ENCODE measurements at places on chromosomes 3 and 15.

DNA sequence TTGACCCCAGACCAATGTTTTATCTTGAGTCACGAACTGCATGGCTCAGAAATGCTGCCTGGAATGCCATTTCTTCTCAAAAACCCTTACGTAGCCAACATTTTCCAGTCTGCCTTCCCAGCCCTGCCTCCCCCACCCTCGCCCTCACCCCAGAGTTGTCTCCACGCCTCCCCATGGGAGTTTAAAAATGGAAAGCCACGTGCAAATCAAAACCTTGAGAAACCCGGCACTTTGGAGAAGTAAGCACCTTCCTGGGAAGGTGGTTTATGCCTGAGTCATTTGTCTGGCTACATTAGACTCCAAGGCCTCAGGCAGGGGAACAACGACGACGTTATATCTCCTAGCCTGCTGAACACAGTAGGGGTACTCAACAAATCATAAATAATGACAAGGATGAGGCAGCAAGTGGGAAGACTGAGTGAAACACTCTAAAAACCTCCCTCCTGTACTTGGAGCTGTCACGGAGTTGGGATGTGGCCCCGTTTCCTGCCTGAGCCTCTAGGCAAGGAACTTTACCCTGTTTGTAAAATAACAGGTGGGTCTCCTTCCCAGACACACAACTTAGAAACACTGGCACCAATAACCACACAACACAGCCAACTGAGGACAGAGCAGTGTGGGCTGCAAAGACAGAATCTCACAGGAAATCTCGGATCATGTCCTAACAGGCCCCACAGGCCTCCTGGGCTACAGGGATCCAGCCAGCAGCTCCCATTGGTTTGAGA lies 179.1 kb downstream of the NTRK3 start:
- DNase-seq: no peak

DNA sequence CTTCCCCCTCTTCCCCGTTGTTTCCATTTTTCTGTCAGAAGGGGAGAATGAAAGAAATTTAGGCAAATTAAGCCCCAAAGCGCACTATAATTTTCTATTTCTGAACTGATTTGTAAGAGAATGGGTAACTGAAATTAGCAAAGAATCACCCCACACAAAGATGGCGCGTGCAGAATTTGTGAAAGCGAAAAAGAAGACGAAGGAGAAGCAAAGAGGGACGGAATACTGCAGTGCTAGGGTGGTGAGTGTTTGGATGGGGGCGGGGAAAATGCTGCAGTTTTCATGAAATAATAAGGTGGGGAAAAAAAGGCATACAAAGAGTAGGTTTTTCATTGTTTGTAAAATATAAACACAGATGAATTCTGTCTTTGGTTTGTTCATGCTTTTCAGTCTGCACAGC lies 4.6 kb upstream of the CTNNB1 start:
- no peak for DNase-seq

DNA sequence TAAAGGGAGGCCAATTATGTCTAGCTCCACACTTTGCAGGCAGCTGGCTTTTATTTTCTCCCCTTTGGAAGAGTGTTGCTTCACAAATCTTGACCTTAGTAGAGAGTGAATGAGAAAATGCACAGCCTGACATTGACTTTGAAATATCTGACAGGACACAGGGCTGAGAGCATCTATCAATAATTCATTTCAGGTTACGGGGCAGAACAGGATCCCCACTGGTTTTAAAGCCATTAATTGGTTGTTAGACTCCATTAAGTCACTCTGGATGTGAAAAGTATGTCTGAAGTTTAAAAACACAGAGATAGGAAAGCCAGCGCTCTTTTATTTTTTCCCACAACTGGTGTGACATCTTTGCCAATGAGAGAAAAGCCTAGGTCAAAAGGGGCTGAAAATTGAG lies 251.9 kb upstream of the TMC3 start:
- no peak for DNase-seq

DNA sequence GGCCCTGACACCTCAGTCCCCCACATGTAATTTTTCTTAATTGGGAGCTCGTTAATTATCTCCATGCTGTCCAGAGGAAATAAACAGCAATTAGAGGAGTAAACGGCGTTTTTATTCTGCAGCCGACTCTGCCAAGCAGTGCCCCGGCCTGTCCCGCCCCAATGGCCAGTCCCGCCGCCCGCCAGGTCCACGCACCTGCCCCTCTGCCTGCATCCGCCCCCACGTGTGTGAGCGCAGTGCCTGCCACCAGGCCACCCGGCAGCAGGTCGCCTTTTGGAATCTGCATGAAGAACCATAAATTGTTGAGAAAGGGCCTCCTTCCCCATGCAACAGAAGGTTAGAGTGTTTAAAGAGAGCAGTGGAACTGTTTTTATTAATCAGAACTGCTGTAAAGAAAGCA lies 87.5 kb upstream of the LINGO1 start:
- no peak for DNase-seq

- peak; percentile 31 for DNase-seq
Observed at GRCh38 chr15:66715720-66716655, 14.0 kb downstream of the SMAD6 start.

- no peak for DNase-seq
Observed at GRCh38 chr3:177245250-177245649, 48.0 kb upstream of the TBL1XR1 start.

GRCh38 chr3:113241292-113242095 lies 30.1 kb downstream of the BOC start:
- DNase-seq: peak; percentile 69

- DNase-seq: no peak
Observed at GRCh38 chr3:150682279-150682678, 21.4 kb downstream of the ERICH6 start.

- DNase-seq: no peak
Observed at GRCh38 chr15:58924327-58924726, 9.2 kb downstream of the SLTM start.

DNA sequence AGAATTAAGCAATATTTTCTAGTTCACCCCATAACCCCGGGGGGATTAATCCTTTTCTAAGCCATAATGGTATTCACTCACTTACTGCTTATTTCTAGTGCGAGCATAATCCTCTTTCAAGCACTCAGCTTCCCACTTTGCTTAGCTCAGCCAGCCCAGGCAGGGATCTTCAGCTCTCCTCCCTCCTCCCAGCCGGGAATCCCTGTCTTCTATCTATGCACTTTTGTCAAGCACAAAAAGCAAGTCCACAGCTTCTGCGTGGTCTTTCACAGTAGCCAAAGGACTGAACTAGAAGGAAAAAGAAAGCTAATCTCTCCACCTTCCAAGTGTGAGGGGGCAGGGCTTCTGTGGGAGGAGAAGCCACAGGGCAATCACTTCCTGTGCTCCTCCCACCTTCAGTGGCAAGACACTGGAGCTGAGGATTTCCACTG lies 62.8 kb downstream of the PEX5L start:
- DNase-seq: peak; percentile 89

DNA sequence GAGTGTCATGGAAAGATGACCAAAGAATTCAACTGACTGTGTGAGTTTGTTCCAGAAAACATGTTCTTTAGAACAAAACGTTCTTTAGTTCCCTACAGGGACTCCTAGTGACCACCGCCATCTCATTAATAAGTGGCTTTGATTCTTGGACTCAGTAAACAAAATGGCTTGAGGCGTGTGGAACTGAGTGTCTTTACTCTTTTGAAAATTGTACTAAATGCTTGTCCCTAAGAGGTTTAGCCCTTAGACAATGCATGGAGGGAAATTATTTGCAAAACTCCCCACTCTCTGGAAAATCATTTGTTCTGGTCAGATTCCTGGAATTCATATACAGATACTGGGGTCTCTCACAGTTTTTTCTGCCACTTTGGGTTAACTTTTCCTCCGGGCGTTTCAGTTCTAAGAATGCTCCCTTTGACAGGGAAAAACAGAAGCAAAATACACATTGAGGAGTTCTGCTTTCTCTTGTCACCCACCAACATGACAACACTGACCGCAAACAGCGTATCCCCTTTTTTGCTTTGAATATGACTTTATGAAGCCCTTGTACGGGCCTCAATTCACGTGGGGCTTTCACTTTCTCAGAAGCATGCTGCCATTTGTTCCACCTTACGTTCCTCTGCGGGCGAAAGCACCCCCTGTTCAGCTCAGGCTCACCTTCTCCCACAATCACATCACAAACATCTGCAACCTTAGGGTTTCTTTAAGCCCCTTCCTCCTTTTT lies 15.3 kb upstream of the NRROS start:
- DNase-seq: no peak

DNA sequence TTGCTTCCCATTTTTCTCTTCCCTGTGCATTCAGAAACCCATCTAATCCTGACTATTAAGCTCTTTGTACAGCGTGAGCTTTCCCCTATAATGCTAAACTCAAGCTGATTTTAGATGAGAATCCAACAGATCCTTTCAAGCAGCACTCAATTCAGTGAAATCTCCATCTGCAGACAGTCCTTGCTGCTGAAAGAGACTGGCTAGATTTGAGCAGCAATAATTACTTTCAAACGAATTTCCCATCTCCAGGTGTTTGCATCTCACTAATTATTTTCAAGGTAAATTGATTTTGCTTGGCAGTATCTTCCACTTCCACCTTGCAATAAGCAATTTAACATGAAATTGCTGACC lies 49.5 kb upstream of the SLC7A14 start:
- DNase-seq: no peak

DNA sequence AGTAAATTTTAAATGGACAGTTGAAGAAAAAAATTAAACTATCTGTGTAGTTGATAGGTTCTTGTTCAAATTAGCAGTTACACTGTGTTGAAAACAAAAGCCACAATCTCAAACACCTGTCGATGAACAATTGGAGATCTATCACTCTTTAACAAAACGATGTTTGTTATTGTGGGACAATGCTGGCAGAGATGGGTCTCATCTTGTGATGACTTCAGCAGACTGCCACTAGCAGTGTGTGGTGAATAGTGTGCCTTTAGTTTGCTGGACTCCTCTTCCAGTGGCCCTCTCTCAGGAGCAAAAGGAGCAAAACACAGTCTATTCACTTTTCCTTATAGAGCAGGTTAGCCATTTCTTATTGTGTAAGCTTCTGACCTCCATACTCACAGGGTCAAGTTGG lies 14.7 kb upstream of the TRIM59 start:
- DNase-seq: no peak

- DNase-seq: no peak
Observed at GRCh38 chr3:179432021-179432420, 19.2 kb downstream of the GNB4 start.

DNA sequence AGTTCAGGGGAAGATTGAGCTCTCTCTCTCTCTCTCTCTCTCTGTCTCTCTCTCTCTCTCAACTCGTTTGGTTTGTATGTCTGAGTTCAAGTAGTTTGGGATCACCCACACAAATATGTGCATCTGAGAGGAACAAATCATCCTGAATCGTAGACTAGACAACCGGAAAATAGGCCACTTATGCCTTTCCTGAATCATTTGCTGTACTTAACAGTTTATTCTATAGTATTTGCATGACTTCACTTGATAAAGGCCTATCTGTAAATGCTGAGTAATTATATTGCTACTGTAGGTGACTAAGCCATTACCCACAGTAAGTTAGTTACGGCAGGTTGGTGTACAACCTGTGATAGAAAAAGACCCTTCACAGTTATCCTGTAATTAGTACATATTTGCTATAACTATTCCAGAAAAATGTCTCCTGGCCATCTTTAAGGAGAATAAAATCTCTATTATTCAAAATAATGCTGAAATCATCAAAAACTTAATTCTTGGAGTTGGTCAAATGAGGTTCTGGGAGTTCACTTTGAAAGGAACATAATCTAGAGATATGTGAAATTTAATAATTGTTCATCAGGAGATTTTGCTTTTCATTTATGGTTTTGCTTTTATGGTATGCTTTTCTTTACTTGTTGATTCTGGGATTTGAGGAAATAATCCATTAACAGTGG lies 31.1 kb downstream of the OXSM start:
- DNase-seq: no peak

DNA sequence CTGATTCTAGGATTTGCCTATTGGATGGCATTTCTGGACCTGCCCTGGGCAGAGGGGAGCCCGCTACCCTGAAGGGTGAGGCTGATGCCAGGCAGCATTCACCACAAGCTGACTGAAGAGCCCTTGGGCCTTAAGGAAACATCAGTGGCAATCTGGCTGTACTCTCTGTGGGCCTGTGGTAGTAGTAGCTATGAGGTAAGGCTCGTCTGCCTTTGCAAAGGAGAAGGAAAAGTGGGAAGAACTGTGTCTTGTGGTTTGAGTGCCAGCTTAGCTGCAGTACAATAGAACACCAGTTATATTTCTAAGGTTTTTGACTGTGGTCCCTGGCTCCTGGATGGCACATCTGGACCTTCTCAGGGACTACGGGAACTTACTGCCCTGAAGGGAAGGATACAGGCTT lies 51.5 kb downstream of the SPTSSB start:
- no peak for DNase-seq

- no peak for DNase-seq
Observed at GRCh38 chr15:35506272-35506870, 39.6 kb downstream of the DPH6 start.

DNA sequence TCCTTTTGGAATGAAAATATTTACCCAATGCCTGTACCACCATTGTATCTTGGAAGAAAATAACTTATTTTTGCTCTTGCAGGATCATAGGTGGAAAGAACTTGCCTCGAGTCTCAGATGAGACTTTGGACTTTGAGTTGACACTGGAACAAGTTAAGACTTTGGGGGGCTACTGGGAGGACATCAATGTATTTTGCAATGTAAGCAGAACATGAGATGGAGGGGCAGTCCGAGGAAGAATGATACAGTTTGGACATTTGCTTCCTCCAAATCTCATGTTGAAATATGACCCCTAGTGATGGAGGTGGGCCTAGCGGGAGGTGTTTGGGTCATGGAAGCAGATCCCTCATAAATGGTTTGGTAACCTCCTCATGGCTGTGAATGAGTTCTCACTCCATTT lies 1428.6 kb downstream of the ZPLD1 start:
- no peak for DNase-seq
